Muscle of leg (tissue), 16 donors: ENCODE measurements at places on chromosomes 5 and 9. TPM values are rescaled to one million over a fixed set of nuclear protein-coding genes. Genes with fewer than 3 reads are reported as not detected.
A peak's percentile ranks its signal among the peaks of the same experiment; 100 is the strongest.

Gene PRKACG
- total RNA-seq = not detected

- no peak for DNase-seq
Observed at GRCh38 chr9:135555203-135555602, 6.4 kb upstream of the PAEP start.

DNA sequence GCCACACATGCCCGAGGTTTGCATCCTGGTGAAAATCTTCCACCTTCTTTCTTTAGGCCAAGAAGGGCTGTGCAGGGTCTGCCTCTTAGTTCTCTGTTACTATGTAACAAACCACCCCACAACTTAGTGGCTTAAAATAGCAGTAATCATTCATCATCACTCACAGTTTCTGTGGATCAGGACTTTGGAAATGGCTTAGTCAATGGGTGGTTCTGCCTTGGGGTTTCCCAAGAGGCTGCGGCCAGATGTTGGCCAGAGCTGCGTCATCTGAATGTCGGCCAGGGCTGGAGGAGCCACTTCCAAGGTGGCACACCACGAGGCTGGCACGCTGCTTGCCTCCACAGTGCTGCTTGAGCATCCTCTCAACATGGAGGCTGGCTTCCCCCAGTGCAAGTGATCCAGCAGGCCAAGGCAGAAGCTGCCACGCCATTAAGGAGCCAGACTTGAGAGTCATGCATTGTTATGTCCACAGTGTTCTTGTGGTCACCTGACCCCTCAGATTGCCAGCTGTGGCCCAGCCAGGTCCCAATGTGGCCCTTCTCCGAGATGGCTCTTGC, 135.2 kb downstream of the RXRA start:
- no peak for DNase-seq

Gene CCNG1
- total RNA-seq = 342 TPM

- no peak for DNase-seq
Observed at GRCh38 chr9:111603041-111603440, 3.6 kb upstream of the PTGR1 start.

DNA sequence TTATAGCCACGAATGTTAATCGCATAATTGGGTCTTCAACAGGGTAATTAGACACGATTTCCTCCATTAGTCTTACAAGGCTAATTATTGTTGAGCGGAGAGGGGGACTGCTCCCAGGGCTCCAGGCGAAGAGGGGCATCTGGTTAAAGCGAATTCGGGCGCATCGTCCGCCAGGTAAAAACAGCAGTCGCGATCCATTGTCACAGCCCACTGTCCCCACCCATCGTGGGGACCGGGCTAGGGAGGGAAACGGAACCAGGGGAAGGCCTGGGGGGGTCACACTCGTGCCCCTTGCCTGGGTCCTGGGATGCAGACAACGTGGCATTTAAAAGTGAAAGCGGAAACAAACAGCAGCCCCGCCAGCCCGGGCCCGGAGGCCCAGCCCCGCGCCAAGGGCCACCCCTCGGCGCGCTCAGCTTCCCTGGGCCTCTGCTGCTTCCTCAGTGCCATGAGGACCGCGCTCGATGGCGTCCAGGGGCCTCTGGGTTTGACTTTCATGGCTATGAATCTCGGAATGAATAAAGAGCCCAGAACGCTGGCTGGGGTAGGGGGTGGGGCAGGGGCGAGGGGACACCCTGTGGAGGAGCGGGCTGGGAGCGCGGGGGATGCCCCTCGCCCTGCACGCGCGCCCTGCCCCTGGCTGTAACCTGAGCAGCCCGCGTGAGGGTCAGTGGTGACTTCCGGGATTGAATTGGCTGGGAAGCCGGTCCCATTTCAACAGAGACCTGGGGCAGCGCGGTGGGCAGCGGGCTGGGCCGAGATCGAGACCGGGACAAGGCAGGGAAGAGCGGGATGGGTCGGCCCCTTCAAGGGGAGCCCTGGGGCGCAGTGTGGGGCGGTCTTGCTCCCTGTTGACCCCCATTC, 99.9 kb downstream of the GTF3C4 start:
- DNase-seq = peak; percentile 86

Gene CDX1
- total RNA-seq = 0.27 TPM

DNA sequence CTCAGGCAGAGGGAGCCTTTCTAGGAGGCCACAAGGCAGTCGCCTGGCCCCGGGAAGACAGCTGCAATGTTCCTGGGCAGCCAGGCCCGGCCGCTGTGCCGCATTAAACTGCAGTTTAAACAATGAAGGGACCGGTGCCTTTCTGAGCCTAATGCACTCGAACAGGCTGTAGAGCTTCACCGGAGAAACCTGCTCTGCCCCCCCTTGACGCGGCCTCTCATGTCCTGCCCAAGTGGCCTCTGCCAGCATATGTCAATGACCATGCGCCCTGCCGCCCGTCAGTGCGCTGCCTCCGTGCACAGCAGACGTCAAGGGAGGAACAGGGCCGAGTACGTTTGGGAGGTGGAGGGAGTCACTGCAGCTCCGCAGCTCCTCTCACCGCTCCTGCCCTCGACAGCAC, 38.4 kb upstream of the BARHL1 start:
- DNase-seq = peak; percentile 7

Gene SPRY4
- 26.4 TPM for total RNA-seq
